ENCODE measurements at places on chromosomes 6 and 20. TPM values are rescaled to one million over a fixed set of nuclear protein-coding genes. Genes with fewer than 3 reads are reported as not detected.

The TINAG gene
- polyA plus RNA-seq, result not detected

DNA sequence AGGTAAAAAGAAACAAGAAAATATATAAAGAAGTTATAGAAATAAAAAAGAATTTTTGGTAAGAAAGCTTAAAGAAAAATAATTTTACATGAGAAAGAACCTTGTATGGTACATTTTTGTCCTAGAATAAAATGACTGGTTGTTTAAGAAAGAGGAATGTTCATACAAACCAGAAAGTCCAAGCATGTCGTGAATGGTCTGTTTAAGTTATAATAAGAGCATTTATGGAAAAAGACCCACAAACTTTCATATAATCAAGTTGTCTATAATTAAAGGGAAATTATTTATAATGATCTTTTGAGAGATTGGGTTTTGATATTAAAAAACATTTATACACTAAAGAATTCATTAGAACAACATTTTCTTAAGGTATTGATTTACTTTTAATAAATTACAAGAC, 27.8 kb upstream of the FAM110A start:
- DNase-seq, result no peak

DNA sequence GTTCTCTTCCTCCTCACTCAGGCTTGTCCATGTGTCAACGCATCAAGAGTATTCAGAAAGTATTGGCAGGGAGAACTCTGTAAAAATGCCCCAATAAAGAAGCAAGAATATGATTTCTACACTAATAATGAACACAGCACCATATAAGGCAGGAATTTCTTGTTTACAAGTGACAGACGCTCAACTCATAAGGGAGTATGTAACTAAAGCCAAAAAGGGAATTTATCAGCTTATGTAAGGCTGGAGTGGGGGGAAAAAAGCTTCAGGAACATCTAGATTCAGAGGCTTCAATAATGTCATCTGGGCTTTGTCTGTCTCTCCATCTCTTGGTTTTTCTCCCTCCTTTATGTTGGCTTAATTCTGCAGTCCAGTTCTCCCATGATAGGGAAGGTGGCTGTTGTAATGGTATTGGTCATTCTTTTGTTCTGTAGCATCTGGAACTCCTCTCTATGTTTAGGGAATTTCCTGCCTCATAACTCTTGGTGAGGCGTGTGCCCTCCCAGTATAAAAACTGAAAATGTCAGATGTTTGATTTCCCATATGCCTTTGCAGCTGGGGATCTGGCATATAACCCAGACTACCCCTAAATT, 125.1 kb upstream of the COL21A1 start:
- no peak for DNase-seq

DNA sequence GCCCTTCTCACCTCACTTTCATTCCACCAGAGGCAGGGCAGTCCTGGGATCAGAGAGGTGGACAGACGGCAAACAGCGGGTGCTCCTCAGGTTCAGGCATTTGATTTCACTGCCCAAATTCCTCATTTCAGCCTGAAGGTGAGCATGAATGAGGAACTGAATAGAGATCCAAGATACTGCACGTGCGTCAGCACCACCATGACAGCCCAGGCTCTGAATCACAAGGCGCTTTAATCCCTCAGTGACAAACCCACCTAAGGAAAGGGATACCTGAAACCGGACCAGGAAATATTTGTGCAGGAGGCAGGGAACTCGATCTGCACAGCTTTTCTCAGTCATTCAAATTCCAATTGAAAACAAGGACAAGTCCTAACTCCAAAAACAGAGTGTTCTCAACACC, 174.8 kb upstream of the HEY2 start:
- DNase-seq, result no peak

- DNase-seq, result no peak
Observed at GRCh38 chr6:27130668-27131428, 116.7 kb upstream of the PRSS16 start.

GRCh38 chr6:7883381-7883780, 27.2 kb downstream of the TXNDC5 start:
- no peak for DNase-seq

GRCh38 chr6:43900916-43901732, 131.1 kb downstream of the VEGFA start:
- no peak for DNase-seq
